ENCODE measurements at places on chromosomes 5 and 9.

GRCh38 chr5:1923766-1924165 is 41.0 kb upstream of the IRX4 start:
- no peak for DNase-seq

DNA sequence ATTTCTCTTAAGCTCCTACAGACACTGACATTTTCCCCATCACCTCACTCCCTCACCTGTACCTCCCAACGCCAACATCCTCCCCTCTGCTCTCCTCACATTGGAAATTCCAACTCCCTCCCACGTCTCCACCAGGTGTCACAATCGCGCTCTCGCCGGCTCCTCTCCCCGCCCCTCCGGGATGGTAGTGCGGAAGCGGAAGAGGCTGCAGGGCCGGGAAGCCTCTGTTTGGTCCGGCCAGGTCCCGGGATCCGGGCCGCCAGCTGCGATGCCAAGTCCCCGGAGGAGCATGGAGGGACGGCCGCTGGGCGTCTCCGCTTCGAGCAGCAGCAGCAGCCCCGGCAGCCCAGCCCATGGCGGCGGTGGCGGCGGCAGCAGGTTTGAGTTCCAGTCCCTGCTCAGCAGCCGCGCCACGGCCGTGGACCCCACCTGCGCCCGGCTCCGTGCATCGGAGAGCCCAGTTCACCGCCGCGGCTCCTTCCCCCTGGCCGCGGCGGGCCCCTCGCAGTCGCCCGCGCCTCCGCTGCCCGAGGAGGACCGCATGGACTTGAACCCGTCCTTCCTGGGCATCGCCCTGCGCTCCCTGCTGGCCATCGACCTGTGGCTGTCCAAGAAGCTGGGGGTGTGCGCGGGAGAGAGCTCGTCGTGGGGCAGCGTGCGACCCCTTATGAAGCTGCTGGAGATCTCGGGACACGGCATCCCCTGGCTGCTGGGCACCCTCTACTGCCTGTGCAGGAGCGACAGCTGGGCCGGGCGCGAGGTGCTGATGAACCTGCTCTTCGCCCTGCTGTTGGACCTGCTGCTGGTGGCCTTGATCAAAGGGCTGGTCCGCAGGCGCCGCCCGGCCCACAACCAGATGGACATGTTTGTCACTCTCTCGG is at the start of gene PLPP6:
PLPP6 (plus strand) TSS at position 187 of the 881 bp plus-strand sequence; CDS start at position 269, 82 bp downstream.
- DNase-seq: peak; percentile 74

- DNase-seq: no peak
These were observed 117.6 kb upstream of the ANKRD55 start for GRCh38 chr5:56350597-56351170.

GRCh38 chr5:122376250-122376649 is 64.2 kb downstream of the SNCAIP start:
- no peak for DNase-seq

DNA sequence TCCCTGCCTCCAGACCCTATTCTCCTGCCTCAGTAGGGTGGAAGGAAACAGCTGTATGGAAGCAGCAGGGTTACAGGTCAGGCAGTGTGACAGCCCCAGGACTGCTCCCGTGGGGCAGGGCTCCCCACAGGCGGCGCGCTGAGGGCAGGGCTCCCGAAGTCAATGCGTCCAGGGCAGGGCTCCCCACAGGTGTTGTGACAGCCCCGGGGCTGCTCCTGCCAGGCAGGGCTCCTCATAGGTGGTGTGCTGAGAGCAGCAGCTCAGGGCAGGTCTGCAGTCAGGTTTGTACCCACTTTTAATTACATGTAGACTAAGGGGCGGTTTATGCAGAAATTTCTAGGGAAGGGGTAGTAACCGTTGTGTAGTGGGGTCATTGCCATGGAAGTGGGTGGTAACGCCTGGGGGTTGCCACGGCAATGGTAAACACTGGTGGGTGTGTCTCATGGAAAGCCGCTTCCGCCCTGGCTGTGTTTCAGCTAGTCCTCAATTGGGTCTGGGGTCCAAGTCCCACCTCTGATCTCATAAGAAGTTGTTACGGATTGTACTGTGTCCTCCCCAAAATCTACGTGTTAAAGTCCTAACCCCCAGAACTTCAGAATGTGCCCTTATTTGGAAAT is 16.7 kb upstream of the TERT start:
- DNase-seq: no peak

DNA sequence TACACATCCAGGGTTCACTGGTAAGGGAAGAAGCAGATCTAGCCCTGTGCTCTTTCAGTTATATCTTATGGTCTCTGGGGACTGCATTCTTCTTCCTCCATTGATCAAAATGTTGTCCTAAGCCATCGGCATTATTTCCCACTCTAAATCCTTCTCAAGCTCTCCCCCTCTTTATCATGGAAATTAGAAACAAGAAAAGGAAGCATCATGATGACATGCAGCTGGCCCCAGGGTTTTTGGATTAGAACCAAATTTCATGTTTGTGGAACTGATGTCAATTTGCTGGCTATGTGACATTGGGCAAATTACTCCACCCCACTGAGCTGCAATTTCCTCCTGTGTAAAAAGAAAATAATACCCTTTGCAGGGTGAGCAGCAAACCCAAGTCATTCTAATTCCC is 39.5 kb downstream of the MFAP3 start:
- no peak for DNase-seq

DNA sequence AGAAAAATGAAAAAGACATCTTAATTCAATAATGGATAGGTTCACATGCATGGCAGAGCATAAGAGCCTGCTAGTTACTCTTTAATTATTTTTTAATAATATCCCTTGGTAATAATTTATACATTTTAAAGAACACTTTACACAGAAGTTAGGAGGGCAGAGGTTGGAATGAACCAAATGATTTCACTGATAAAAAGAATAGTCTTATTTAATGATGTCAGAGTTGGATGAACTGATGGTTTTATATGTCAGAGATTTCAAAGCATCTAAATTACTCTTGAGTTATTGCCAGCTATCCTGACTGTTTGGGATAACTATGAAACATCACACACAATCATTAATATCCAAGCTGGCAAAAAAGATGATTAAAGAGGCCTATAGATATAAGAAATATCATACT is 244.8 kb downstream of the CSNK1G3 start:
- no peak for DNase-seq

DNA sequence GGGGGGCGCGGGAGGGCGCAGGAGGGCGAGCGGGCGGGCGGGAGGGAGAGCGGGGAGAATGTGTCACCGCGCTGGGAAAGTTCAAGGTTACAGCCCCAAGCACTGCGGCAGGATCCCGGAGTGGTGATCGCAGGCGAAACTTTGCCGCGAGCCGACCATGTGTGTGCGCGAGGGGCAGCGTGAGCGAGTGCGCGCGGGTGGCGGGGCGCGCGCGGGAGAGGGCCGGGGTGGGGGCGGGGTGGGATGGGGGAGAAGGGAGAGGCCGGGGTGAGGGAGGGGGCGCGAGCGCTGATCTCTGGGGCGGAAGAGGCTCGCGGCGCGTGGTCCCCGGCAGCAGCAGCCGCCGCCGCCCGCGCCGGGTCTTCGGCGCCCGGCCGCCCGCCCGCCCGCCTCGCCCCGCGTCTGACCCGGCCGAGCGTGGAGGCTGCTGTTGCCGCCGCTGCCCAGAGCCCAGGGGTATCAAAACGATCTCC is at the start of gene NFIB:
NFIB (minus strand) TSS at position 191 of the 473 bp plus-strand sequence. CDS start 630 bp downstream, outside the sequence.
- no peak for DNase-seq

GRCh38 chr5:149796836-149797235 is 66.7 kb downstream of the PPARGC1B start:
- DNase-seq: no peak

DNA sequence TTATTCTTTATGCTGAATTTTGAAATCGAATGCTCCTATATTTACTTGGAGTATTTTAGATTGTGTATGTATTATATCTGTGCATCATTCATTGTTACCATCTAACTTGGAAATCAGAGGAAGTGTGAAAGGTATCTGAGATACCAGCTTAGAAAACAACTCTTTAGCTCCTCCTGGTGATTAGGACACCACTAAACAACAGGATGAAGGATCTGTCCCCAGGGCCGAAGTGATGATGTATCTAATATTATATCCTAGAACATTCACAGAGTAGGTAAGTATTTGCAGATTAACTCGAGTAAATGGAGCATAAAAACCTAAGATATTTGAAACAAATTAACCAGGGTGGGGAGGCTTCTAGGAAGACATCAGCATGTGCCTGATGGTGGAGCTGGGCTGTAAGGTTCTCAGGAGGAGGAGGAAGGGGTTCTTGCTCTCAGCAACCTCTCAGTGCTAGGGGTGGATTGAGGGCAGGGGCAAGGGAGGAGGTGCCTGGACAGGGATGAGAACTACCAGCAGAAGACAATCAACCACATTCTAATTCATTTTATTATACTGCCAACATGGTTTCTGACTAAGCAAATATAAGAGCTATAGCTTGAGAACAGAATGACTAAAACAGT is 2.6 kb upstream of the NFIL3 start:
- DNase-seq: no peak

- DNase-seq: no peak
These were observed 29.7 kb downstream of the RLN2 start for GRCh38 chr9:5274770-5275169.

DNA sequence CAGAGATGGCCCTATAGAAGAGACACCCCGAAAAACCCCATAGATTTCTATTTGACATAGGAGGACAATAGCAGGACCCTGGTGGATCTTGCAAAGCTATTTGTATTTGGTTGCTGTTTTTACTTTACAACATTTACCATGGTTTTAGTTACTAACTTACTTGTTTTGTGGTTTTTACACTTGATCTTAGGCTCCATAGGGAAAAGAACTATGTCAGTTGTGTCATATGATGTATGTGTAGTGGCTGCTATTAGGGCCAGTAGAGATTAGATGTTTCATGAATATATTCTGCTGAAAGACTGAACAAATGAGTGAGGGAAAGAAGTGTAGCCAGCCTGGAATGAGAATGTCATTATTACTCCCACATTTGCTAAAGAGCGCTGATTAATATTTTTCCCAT is 388.1 kb downstream of the SEMA5A start:
- DNase-seq: no peak

DNA sequence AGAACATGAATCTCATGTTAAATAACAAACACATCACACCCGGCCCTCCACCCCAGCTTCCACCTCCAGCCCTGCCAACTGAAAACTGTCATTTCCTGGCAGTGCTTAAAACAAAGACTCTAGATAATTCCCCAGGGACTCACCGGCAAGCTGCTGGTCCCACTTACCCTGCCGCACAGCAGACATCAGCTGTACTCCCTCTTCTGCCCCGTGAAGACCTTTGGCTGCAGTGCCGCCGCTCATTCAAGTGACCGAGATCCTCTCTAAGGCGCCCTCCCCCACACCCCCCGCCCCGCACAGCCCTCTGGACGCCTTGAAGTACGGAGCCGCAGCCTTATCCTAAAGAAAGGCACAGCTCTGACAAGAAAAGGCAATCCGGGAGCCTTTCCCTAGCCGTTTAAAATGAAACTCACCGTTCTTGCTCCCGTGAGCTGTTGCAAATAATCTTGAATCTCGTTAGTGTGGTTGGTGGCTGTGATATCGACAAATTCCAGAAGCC is 434 bp downstream of the GLRX start:
- no peak for DNase-seq

DNA sequence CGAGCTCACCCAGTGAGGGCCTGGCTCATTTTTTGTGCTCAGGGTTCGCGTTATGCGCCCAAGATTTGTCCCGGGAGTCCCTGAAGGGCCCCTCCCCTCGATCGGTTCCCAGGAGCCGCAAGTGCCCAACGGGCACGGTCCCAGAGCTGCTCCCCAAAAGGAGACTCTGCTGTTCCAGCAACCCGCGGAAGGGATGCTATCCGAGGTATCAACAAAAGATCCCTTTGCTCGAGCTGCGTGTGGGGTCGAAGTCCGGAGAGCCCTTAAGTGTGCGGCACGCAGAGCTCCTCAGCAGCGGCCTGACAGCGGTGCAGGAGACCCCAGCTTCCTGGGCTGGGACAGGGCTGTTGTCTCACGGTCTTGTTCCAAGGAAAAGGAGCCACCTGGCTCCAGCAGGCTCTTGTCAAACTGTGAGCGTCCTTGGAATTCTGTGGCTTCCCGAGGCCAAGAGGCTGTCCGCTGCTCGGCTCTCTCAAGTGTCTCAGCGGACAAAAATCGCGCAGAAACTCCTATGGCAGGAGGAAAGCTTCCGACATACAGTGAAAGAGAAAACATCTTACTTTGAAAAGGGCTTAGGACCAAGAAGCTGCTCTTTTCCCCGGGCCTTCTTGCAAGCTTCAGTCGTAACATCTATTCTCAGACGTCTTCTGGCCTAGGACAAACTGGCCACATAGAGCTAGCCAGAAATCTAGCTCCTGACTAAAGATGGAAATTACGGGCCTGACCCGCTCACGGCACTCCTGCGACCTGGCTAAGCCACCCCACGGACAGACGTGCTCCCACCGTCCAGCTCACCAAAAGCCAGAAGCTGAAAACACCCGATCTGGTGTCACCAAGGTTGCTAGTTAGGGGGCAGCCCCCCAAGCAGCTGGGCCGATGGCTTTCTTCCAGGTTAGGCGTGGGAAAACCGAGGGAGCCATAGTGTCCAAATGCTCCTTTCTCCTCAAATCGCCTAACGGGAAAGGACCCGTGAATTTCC is 2.6 kb upstream of the FOXB2 start:
- no peak for DNase-seq

GRCh38 chr9:38032266-38033110 is 36.5 kb downstream of the SHB start:
- DNase-seq: no peak

GRCh38 chr9:747567-747966 is 93.9 kb upstream of the DMRT1 start:
- no peak for DNase-seq

GRCh38 chr9:109939698-109940342 is 159.8 kb downstream of the PALM2AKAP2 start:
- no peak for DNase-seq

DNA sequence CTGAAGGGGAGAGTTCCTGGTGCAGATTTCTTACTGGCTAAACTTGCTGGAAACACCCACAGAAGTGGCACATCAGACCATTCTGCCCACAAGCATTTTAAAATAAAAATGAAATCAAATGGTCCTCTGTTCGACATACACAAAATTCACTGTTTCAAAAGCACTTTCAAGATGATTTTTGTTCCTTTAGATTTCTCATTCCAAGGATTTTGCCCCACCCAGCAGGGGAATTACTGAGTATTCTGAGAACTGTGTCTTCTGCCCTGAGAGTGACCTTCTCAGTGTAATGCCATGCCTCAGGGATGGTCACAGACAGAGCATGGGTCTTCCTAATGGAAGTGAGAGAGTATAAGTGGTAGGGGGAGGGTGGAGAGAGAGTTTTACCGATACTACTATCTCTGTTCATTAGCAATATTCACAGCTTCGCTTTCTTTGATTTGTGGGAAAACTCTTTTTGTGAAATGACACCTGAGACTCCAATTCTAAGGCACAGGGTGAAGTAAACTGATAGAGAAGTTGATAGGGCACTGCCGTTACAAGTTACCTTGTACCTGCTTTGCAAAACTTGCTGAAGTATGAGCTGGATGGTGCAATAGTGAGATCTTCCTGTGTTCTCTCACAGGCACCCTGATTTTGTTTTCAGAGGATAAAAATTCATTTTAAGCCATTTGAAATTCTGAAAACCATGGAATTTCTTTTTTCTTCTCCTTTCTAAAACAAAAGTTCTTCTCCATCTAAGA is 95.8 kb upstream of the CD180 start:
- DNase-seq: no peak

GRCh38 chr5:122040636-122041302 is 37.3 kb downstream of the LOX start:
- DNase-seq: no peak

DNA sequence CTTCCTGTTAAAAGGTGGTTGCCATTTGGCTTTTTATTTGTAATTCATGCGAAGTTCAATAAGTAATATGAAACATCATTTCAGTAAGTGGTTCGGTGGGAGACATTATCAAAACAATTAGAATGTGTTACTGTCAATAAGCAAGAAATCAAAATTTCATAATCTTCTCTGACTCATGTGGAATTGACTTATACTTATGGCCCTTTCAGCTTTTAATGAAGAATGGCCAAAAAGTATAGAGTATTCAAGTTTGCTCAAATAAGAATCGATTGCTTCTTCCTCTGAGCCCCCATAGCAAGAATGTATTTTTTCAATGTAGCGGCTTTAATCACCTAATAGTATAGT is 174.5 kb downstream of the AOPEP start:
- no peak for DNase-seq
